Right renal cortex interstitium (tissue), 3 donors: ENCODE measurements at places on chromosomes 11 and 22. TPM values are rescaled to one million over a fixed set of nuclear protein-coding genes. Genes with fewer than 3 reads are reported as not detected.
A peak's percentile ranks its signal among the peaks of the same experiment; 100 is the strongest.

- no peak for DNase-seq
Observed at GRCh38 chr11:84922212-84922805, 704.8 kb downstream of the DLG2 start.

GRCh38 chr11:76807206-76807875 lies 24.2 kb downstream of the TSKU start:
- peak; percentile 70 for DNase-seq

- DNase-seq, result no peak
Observed at GRCh38 chr11:81373986-81374385, 1359.7 kb downstream of the FAM181B start.

DNA sequence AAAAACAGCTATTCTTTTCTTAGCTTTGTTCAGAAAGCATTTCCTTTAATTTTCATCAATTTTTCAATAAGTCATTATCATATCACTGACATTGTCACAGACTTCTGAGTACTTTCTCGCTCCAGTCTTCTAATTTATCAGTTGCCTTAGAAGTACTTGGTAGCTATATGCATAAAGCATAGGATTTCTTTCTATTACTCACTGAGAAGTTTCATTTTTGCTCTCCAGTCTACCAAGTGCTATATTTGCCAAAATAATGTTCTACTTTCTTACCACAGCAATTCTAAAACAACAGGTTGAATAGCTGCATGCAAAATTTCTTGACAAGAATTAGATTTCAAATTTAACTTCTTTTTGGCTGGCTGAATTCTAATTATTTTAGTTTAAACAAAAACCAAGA lies 116.3 kb downstream of the STK33 start:
- no peak for DNase-seq

DNA sequence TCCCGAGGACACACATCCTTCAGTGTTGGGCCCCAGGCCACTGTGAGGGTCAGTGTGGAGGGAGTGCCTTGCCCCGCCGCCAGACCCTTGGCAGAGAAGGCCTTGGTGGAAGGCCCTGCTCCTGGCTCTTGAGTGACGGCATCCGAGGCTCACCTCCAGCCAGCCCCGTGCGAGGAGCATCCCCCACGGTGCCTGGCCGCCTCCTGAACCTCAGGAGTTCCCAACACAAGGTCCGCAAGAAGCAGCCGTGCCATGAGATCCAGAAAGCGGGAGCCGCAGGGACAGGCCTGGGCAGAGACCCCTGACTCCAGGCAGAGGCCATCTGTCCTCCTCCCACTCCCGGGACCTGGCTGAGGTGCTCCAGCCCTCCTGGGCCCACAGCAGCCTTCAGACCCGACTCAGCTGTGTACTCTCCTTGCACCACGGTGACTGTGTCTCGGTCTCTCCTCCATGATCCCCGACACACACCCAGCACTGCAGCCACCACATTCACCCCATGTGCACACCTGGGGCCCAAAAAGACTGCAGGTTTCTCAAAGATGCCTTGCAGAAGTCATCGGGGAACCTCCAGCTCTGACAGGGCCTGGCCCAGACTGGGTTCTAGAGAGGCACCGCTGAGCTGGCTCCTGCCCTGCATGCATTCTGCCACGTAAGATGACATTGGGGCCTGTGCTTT lies 870.2 kb downstream of the BRD1 start:
- no peak for DNase-seq

GRCh38 chr11:57514538-57515331 lies 767 bp downstream of the SLC43A1 start:
- no peak for DNase-seq

- DNase-seq, result no peak
Observed at GRCh38 chr22:18048441-18048898, 24.1 kb upstream of the MICAL3 start.

GRCh38 chr22:20742764-20743163 lies 31.1 kb upstream of the SERPIND1 start:
- no peak for DNase-seq

DNA sequence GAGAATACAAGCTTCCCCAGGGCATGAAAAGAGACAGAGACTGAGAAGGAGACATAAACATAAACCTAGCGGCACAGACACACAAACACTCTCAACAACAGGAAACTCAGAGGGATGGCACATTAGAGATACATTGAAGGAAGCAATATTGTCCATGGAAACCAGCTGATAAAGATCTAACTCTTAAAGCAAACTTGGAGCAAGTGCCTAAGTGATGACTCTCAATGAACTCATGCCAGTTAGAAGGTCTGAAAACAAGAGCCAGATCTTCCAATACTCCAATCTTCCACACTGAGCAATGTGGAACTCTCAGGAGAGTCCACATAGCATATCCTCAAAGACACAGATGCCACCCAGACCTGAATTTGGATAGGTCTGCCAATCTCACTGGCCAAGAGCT lies 168.8 kb upstream of the ISX start:
- DNase-seq, result no peak

DNA sequence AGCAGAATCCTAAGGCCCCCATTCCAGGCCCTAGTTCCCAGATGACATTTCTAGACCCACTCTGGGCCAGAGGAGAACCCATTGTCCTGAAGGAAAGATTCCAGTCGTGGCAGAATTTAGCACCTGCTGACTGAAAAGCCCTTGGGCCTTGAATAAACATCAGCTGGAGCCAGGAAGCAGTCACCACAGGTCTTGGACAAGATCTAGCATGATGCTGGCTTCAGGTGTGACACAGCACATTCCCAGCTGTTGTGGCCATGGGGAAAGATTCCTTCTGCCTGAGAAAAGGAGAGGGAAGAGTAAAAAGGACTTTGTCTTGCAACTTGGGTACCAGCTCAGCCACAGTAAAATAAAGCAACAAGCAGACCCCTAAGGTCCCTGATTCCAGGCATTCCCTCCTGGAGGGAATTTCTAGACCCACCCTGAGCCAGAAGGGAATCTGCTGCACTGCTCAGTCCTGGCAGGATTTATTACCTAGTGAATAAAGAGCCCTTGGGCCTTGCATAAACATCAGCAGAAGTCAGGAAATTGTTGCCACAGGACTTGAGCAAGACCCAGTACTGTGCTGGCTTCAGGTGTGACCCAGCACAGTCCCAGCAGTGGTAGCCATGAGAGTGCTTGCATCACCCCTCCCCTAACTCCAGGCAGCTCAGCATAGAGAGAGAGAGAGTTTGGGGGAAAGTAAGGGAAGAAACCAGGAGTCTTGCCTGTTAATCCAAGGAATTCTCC lies 42.5 kb upstream of the PAMR1 start:
- no peak for DNase-seq

GRCh38 chr11:67026941-67027340 lies 4.0 kb downstream of the SYT12 start:
- no peak for DNase-seq

DNA sequence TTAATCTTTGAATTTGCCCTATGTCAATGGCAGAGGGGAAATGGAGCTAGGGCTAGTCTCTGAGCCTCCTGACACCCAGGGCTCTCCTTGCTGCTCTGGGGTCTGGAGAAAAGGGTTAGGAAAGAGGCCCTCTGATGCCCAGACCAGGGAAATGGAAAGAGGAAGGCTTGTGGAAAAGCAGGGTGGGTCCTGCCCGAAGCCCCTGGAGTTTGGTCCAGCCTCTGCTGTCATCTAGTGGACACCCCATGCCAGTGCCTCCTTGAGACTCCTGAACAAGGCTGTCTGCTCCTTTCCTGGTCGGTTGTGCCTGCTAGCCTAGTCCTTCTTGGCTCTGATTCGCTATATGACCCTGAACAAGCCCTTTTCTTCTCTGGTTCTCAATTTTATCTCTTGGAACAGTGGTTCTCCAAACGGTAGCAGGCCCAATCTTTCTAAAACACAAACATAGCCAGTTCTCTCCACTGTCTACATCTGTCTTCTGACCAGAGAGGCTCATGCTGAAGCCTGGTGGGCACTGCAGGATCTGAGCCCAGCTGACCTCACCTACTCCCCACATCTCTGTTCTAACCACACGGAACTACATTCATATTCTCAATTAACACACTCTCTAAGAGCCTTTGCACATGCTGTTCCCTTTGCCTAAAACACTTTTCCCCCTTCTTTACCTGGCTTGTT lies 8.8 kb upstream of the PLA2G3 start:
- DNase-seq, result no peak

DNA sequence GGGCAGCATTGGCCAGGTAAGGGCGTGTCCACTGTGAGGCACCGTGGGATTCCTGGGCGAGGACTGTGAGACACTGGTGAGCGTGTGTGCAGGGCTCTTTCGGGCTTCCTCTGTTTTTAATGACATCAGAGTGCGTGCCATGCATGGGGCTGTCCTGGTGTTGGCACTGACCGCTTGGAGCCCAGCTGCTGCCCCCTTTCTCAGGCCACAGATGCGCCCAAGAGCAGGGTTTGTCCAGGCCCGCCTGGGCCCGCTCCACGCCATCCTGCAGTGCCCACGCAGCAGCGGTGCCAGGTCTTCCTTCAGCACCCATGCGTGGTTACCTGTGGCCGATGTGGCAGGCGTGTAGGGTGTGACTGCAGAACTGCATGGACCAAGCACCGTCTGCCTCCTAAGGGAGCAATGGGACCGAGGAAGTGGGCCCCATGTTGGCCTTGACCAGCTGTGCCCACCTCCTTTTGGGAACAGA lies 72.3 kb upstream of the SEPTIN5 start:
- no peak for DNase-seq

DNA sequence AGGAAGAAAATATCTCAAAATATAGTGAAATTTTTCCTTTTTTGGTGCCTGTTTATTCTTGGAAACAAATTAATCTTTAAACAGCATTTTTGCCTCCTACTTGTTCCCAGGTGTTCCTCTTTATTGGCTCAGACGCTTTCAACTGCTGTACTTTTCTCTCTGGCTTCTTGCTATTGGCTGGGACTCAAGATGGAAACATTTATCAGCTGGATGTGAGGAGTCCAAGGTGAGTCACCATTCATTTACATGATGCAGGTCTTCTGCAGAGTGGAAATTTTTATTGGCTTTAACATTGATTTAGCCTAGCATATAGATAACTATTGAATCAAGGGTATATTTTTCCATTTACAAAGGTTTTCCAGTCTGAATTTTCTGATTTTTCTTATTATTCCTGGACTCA lies 34.4 kb upstream of the DNAJB13 start:
- DNase-seq, result no peak

GRCh38 chr11:131495423-131495822 lies 125.0 kb downstream of the NTM start:
- DNase-seq, result no peak

- DNase-seq, result no peak
Observed at GRCh38 chr11:58573451-58574104, 2.1 kb downstream of the LPXN start.

GRCh38 chr11:118791111-118791960 lies at the start of gene DDX6:
Gene DDX6, minus strand, starts transcription at chr11:118791164. Its CDS starts 4,913 bp downstream, at chr11:118786251.
- DNase-seq, result peak; percentile 72

- DNase-seq, result no peak
Observed at GRCh38 chr22:44572414-44573207, 74.6 kb upstream of the RTL6 start.

GRCh38 chr11:68033708-68034045 lies 3.2 kb downstream of the NDUFS8 start:
- DNase-seq, result no peak

DNA sequence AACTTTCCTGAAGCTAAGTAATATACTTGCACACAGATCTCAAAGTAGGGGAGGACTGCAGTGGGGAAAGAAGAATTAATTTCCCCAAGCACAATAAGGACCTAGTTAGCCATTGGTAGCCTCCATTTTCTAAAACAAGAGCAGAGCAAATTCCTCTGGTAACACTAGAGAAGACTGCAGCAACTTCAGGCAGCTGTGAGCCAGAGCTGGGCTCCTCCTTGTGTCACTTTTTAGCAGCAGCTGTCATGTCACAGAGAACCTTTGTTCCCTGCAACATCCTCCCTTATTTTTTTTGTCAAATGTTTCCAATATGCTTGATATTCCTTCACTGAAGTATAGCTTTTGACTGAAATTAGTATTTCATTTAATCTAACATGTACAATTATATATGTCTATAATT lies 54.4 kb downstream of the RRAS2 start:
- no peak for DNase-seq

DNA sequence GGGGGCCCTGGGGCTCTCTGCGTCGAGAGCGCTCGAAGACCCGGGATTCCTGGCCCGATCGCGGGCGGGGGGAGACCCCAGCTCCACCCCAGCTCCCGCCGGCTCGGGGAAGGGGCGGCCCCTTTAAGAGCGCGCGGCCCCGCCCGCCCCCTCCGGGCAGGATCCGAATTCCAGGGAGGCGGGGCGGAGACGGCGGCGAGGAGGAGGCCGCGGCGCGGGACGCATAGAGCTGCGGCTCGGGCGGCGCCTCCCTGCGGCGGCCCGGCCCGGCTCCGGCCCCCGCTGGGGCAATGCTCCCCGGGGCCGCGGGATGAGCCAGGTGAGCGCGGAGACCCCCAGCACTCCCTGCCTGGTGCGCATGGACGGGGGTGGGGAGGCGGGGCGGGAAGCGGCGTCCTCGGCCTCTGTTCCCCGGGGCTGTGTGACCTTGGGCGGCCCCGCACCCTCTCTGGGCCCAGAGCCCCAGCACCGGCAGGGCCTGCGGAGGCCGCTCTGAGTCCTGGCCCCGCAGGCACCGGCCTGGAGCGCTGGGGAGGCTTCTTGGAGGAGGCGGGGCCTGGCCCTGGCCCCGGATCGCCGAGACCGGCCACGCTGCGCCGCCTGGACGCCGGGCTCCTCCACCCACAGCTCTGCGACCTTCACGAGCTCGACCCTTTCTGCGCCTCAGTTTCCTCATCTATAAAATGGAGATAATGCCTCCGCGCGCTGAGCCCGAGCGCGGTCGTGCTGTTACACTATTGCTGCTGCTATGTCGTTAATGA lies 565 bp downstream of the GAS2L1 start:
- no peak for DNase-seq

DNA sequence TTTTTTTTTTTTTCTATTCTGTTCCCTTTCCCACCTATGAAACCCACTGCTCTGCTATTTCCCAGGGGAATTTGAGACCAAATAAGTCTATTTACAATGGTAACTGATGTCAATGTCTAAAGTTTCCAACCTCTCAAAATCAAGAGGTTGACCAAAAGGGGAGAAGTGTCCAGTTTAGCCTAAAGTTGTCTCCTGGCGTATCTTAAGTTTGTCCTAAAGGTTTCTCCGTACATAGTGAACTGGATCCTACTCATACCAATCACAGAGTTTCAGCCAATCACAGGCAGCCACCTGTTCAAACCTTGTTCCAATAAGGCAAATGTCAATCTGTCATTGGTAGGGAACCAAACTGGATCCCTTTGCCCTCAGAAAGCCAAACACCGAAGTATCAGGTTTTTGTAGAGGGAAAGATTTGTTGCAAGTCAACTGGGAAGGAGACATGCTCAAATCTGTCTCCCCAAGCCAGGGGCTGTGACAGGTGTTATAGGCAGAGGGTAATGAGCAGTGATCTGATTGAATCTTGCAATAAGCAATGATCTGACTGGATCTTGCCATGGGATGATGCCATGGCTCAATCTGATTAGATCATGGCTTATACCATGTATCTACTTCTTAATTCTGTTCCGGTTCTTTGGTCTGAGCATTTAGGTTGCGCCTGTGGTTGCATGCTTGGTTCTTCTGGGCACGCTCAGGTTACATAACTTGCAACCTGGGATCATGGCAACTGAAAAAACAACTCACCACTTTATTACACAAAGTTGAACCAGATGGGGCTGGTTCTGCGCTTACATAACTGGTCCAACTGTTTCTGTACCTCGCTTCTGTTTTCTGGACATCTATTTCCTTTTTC lies 1.1 kb upstream of the VPS37C start:
- no peak for DNase-seq

KCNK4 gene
- not detected for polyA plus RNA-seq

SBF2 gene
- polyA plus RNA-seq, result 51.4 TPM

TECTA gene
- polyA plus RNA-seq, result 1.8 TPM

LRRC56 gene
- polyA plus RNA-seq, result 3.0 TPM

GSTT2B gene
- polyA plus RNA-seq, result 17.0 TPM

OR2AG1 gene
- not detected for polyA plus RNA-seq
